ENCODE measurements at places on chromosomes 5 and 9.

GRCh38 chr9:121750715-121751623 is 99.5 kb downstream of the DAB2IP start:
- no peak for DNase-seq

GRCh38 chr5:45098483-45098882 is 289.7 kb downstream of the MRPS30 start:
- no peak for DNase-seq

GRCh38 chr9:134592018-134592818 is 49.4 kb upstream of the COL5A1 start:
- peak; percentile 82 for DNase-seq

DNA sequence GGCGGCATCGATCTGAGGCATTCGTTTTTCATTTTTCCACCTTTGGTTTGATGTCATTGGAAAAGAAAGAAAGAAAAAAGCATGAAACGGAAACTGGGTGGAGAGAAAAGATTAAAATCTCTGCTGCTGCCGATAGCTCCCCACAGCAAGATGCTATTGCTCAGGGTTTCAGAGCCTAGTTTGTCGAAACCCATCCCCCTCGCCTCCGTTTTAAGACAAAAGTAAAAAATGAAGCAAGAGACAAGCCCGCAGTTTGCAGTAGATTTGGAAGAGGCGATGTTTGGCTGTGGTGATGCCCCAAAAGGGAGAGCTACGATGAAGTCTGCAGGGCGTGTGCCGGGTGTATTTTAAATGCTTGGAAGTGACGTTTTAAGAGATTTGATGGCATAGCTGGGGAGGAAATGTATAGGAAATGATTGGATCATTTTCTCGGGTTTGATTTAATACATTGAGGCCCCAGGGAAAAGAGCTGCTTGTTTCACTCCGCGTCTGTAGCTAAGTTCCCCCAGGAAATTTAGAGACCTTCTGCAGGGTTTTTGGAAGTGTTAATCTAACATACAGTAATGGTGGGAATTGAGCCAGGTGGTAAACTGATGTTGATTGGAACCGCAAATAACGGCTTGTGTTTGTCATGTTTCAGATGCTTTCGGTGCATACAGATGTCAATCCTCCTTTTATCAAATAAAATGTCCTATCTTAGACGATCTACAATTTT is 909 bp downstream of the NDFIP1 start:
- no peak for DNase-seq

GRCh38 chr9:107158321-107158720 is 124.8 kb upstream of the RAD23B start:
- DNase-seq, result no peak

DNA sequence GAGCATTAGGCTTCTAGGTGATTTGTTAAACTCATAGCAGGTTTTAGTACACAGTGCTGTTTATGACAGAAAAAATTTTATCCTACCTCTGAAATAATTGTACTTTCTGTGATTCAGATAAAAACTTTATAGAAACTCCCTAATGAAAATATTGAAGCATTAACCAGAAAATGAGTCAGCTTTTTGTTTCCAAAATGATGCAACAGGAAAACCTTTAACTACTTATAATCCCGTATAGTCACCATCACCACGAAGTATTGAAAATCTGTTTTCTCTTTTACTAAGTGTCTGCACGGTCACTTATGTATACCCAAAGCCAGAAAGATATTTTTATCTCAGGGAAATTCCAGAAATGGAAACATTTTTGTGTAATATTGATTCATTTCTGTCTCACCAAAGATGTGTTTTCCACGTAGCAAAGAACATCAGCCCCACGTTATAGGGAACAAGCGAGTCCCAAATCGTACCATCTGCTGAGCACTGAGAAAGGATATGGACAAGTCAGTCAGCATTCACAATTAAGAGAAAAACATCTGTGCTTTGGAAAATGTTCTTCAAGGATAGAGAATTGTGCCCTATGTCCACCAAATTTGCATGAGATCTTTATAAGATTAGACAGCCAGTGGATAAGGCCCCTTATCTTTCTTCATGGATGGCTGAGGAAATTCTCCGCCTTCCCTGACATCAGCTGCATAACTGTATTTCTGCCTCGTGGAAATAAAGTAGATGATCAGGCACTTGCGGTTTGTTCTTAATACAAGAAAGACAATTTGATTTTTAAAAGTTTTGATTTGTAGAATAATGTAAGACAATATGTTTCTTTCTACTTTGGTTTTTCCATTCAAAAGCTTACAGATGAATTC is 41.9 kb downstream of the TNFAIP8 start:
- peak; percentile 77 for DNase-seq

DNA sequence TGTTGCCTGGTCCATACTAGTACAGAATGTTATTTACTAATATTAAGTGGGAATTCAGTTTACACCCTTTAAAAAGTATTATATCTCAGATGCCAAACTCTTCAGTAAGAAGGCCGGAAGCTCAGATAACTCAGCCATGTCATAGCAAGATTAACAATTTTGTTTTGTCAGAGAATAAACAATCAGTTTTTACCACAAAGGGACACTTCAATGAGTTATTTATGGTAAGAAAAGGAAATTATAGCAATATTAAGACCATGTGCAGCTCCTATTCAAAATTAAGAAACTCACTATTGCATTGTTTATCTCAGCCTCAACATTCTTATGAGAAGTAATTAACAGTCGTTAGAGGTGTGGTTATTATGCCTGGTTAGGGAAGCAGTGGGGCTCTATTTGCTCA is 13.1 kb upstream of the ARL15 start:
- no peak for DNase-seq

DNA sequence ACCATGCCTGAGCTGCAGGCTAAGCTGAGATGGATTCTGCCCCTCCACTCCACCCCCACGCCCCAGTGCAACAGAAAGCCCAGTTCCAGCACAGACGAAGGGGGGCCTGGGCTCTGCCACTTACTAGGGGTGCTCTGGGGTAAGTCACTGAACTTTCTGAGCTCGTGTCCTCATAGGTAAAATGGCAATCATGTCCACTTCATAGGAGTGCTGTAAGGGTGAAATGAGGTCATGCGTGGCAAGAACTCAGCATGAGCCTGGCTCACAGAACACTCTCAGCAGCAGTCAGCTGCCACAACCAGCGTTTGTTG is 8.4 kb upstream of the PSD2 start:
- DNase-seq, result no peak

DNA sequence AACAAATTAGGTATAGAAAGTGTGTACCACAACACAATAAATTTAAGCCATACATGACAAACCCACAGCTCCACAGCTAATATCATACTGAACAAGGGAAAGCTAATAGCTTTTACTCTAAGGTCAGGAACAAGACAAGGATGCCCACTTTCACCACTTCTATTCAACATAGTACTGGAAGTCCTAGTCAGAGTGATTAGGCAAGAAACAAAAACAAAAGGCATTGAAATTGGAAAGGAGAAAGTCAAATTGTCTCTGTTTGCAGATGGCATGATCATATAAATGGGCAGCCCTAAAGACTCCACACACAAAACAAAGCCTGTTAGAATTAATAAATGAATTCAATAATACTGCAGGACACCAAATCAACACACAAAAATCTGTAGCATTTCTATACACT is 548.8 kb downstream of the CTNND2 start:
- no peak for DNase-seq

- DNase-seq, result no peak
Measured at GRCh38 chr9:68949271-68950000, 64.5 kb downstream of the PRKACG start.

GRCh38 chr5:7209658-7210057 is 186.3 kb upstream of the ADCY2 start:
- DNase-seq, result no peak

DNA sequence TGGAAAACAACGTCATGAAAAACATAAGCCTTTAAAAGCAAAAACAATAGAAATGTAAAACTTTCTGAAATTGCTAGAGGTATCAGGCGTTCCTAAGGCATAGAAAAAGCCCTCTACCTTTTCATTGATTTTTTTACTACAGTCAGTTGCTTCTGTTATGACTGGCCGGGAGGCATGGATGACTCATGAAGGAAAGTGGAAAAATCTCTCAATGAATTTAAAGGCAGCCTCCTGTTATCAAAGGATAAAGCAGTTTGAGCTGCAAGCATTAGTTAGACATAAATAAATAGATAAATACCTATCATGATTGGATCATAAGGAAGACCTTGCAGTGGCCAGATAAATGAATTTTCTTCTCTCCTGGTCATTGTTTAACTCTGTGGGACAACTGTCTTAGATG is 281.6 kb downstream of the MAST4 start:
- DNase-seq, result no peak

DNA sequence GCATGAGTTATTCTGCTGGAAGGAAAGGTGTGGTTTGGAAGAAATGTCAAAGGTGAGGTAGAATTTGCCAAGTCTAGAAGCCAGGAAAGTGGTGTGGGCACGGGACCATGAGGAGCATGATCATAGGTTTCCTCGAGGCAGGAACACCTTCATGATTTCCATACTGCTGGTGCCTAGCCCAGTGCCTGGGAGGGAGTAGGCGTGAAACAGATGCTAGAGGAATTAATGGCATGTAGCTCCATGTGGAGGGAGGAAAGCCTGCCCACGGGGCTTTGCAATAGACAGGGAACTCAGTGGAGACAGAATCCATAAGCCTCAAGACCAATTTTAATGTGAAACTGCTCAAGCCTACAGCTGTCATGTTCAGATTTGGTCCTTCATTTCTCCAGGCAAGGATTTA is 35.1 kb downstream of the TTLL11 start:
- DNase-seq, result no peak

DNA sequence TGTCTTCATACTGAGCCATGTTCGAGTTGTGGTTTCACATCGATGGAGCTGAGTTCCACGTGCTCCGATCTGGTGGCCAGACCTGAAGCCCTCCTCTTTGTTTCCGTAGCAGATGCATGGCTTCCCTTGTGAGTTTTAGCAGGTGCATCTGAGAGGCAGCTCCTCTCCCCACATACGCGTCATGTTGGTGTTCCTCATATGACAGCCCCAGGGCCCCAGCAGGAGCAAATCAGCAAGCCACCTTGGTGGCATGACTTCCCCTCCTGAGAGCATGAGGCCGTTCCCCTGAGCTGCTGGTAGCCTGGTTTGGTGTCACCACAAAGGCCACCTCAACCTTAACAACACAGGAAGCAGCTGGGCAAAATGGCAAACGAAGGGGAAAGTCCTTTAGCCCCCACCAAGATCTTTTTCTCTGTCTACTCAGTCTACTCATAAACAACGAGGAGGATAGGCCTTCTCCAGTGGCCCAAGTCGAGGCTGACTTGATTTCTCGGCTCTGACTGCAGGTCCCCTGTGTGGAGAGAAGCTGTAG is 5.9 kb downstream of the CYFIP2 start:
- no peak for DNase-seq

DNA sequence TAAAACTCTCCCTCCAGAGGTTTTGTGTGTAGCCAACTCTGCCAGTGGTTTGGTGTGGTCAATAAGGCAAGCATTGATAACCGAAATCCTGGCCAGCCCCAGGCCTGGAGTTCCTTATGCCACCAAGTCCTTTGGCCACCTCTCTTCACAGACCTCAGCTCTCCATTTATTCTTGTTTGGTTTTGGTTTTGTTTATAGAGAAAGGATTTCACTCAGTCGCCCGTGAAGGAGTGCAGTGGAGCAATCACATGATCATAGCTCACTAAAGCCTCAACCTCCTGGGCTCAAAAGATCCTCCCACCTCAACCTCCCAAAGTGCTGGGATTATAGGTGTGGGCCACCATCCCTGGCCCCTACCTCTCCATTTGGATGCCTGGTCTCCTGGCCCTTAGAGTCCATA is 55.4 kb upstream of the PPARGC1B start:
- DNase-seq, result no peak

- no peak for DNase-seq
Measured at GRCh38 chr9:120608421-120608820, 28.5 kb upstream of the CDK5RAP2 start.

DNA sequence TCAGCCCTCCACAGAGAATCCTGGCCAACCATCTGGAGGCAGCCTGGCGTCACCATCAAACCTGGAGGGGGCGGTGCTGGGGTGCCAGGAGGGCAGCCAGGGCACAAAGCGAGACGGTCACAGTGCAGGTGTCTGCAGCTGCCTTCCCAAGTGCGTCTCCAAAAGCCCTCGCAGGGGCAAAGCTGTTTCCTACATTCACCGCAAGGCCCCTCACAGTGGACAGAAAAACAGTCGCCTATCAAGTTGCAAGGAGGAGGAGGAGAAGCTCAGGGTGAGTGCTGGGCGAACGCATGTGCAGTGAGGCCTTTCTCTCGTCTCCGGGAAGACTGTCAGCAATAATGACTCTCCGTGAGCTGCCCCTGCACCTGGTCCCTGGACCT is 18.0 kb upstream of the LHX3 start:
- DNase-seq, result no peak

GRCh38 chr5:65125591-65126541 is 355.9 kb downstream of the ADAMTS6 start:
- DNase-seq, result no peak

- DNase-seq, result no peak
Measured at GRCh38 chr5:72572236-72572765, 65.1 kb upstream of the ZNF366 start.

DNA sequence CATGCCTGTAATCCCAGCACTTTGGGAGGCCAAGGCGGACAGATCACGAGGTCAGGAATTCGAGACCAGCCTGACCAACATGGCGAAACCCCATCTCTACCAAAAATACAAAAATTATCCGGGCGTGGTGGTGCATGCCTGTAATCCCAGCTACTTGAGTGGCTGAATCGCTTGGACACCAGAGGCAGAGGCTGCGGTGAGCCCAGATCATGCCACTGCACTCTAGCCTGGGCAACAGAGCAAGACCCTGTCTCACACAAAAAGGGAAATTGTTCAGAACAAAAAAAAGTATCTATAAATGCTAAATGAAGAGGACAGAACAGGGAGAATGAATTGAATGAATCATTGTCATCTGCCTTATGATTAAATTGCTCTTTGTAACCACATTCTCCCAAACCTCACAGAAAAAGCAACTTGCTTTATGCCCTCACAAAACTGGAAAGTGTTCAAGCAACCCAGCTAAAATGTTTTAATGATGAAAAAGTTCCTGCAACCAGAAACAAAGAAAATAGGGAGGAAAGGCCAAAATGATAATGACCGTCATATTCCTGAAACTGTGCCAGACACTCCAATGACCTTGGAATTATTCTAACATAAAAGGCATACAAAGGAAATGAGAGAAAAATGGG is 83.7 kb downstream of the SERINC5 start:
- no peak for DNase-seq
